ENCODE measurements at places on chromosomes 7 and 10.

- no peak for DNase-seq
Measured at GRCh38 chr7:157650801-157651200, 314.0 kb downstream of the DNAJB6 start.

- no peak for DNase-seq
Measured at GRCh38 chr10:133009218-133009950, 67.0 kb upstream of the CFAP46 start.

GRCh38 chr7:151570366-151570915 lies 50.7 kb upstream of the RHEB start:
- DNase-seq = no peak

DNA sequence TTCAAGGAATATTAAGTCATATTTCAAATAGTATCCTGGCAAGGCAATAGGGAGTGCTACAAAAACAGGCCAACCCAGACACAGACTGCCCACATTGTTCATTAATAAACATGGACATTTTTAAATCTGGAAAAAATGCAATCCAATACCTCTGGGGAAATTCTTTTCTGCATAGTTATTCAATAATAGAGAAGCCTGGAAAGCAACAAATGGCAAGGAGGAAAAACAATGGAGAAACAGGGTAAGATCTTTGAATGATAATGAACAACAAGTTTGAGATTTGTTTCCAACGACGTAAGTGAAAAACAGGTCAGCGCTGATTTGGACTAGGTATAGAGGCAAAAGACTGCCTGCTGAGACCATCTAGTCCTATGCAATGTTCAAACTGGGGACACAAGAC lies 44.7 kb upstream of the ZNF800 start:
- no peak for DNase-seq

DNA sequence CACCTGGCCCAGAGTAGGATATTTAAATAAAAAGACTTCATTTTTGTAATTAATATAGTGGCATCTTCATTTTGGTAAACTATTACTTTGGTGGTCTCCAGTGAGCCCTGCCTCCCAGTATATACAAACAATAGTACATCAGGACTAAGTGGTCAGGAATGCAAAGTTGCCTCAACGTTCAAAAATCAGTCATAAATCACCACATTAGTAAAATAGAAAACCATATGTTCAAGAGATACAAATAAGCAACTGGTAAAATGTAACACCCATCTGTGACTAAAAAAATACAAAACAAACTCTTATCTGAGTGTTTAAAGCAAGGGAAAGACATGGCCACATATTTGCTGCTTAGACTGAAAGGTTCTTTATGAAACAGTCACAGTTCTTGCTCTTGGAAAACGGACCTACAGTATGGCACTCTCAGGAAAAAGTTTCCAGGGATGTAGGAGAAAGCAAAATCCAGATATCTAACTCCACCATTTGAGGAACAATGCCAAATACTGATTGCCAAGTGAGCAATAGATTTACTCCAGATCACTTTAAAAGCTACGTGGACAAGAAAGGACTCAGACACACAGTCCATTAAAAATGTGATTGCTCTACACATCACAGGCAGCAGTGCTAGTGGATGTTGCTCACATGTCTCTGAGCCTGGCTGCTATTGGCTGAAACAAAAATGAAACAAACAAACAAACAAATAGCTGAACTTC lies 15.1 kb upstream of the RHOBTB1 start:
- DNase-seq = no peak

GRCh38 chr10:28220811-28221210 lies 82.1 kb downstream of the MPP7 start:
- DNase-seq = no peak

- no peak for DNase-seq
Measured at GRCh38 chr7:129530795-129531391, 28.6 kb downstream of the SMKR1 start.
